ENCODE measurements at places on chromosomes 13 and 19.

DNA sequence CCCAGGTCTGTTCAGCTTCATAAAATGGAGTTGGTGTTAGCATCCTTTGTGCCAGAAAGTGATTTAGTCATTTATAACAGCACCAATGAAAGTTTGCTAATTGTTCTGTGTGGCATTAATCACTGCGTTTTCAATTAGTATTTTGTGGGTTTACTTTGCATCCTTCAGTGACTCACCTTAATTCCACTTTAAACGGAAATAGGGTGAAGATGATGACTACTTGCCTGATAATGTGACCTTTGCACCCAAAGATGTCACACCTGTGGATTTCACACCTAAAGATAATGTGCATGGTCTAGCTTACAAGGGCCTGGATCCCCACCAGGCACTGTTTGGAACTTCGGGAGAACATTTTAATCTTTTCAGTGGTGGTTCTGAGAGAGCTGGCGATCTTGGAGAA lies 15.0 kb downstream of the GPATCH1 start:
- DNase-seq = no peak

GRCh38 chr19:55166530-55167268 lies at the start of gene DNAAF3:
DNAAF3 (minus strand) TSS chr19:55166613; CDS start chr19:55166413, 200 bp downstream.
- peak; percentile 91 for DNase-seq

DNA sequence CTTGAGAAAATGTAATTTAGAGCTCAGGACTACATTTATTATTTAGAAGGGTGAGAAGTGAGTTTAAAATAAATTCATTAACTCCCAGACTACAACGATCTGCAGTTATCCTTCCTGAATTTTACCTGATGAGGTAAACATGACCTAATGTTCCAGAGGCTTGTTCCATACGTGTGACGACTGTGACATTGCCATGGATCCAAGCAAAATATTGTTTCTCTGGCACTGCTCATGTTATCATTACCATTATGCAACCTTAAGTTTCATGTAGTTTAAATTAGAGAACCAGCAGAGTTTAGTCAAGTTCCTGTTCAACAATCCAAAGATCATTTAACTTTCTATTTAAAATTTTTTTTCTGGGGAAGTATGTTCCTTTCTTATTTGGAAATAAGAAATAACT lies 279.6 kb downstream of the KLF5 start:
- DNase-seq = no peak

DNA sequence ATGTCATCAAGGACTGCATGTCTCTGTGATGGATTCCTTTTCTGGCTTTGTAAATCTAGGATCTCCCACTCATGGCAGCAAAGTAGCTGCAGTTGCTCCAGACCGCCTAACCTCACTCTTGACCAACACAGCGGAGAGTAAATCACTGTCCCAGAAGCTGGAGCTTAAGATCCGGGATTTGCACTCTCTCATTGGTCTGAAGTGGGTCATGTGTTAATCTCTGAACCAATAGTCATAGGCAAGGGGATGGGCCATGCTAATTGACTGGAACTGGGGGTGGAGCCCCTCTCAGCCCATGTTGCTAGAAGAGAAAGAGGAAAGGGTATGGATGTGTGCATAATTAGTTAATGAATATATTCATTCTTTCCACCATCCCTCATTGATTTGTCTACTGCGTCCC lies 34.0 kb downstream of the VAV1 start:
- DNase-seq = no peak

GRCh38 chr13:19089315-19089714 lies 92.3 kb downstream of the TUBA3C start:
- no peak for DNase-seq

- no peak for DNase-seq
These were observed 487.1 kb downstream of the SLITRK6 start for GRCh38 chr13:85312071-85312470.

DNA sequence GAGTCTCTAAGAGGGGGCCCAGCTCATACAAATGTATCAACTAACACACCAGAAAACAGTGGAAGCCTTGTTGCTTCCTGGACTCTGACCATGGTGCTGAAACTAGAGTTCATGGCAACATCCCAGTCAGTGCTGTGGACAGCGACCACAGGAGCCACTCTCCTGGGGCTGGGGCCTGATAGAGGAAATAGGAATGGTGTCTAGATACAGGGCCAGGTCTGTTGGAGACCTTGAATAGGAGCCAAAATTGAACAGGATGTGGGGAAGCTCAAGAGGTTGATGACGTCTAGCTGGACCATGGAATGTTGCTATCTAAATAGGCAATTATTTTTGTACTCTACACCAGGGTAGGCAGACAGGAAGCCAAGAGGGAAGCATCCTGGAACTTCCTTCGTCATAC lies 21.7 kb downstream of the LILRB4 start:
- no peak for DNase-seq

- DNase-seq = no peak
These were observed 49.2 kb upstream of the RCBTB2 start for GRCh38 chr13:48582084-48582483.

- DNase-seq = no peak
These were observed 13.6 kb downstream of the DLEU7 start for GRCh38 chr13:50829896-50830295.

- no peak for DNase-seq
These were observed 449.7 kb downstream of the IRS2 start for GRCh38 chr13:109336730-109337129.
